ENCODE measurements at places on chromosomes 2 and 18.
A peak's percentile ranks its signal among the peaks of the same experiment; 100 is the strongest.

GRCh38 chr2:165958313-165958960 is 4.9 kb upstream of the TTC21B start:
- no peak for DNase-seq

GRCh38 chr18:78934551-78935225 is 44.9 kb upstream of the SALL3 start:
- DNase-seq, result no peak

GRCh38 chr2:201244829-201245228 is 15.5 kb upstream of the CASP8 start:
- no peak for DNase-seq

GRCh38 chr2:174789001-174789400 is 24.7 kb upstream of the CHRNA1 start:
- no peak for DNase-seq

DNA sequence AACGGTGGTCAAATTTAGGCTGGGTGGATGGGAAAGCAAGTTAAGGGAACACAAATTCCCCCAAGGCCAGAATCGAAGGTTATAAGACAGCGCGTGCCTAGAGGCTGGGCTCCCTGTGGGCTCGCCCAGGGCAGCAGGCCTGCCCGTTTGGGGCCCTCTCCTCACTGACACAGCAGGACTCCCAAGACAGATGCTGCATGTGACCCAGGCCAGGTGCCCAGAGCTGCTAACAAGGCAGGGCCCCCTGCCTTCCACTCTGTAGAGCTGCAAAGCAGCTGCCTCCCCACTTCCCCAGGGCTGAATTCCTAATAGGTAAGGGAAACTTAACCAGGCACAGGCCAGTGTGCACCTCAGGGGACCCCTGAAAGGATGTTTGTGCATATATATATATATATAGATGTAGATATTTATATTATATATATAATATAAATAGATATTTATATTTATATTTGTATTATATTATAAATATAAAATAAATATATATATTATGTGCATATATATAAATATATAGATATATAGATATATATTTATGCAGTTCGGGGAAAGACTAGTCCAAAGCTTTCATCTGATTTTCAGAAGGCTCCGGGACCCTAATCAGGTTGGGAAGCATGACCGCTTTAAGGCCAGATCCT is 43.7 kb downstream of the TMEM37 start:
- DNase-seq, result no peak

GRCh38 chr2:62461707-62462106 is 44.3 kb downstream of the TMEM17 start:
- no peak for DNase-seq

GRCh38 chr2:22487541-22487940 is 897.4 kb upstream of the KLHL29 start:
- DNase-seq, result no peak

GRCh38 chr2:199452991-199453379 is 4.8 kb downstream of the SATB2 start:
- DNase-seq, result no peak

DNA sequence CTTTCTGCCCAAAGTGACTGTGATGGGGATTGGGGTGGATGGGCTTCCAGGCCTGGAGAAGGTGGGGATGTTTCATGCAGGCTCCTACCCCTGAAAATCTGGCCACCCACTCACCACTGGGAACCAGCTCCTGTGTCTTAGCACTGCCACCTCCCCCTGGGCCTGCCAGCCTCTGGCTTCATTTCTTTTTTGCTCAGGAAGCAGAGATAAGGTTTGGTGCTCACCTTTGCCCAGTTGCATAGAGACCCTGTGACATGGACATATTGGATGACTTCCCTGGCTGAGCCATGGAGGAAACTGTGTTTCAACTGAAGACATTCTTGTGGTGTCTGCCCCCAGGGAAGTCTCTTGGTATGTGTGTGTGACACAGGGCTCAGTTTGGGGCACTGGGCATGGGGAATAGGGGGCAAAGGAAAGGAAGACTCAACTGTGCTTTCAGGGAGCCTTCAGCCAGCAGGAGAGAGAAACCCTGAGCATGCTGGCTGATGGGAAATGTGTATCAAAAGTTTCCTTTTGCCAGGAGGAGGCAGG is 16.7 kb downstream of the CTIF start:
- no peak for DNase-seq

DNA sequence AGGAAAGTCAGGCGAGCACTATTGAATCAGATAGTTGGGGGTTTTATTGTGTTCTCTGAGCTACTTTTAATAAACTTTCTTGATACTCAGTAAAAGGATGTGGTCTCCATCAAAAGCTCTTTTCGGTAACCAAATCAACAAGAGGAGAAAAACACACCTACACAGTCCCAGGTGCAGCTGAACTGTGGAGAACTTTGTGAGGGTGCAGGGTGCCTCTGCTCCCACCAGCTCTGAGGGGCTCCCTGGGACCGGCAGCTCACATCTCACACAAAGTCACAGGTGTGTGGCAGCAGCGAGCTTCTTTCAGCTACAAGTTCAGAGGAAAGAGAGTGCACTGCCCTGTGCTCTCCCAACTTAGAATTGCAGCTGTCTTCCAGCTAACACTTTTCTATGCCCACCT is 650.4 kb downstream of the RNF144A start:
- DNase-seq, result no peak

GRCh38 chr18:2656981-2657512 is 1.5 kb downstream of the SMCHD1 start:
- DNase-seq, result no peak

- no peak for DNase-seq
Measured at GRCh38 chr2:112164876-112165275, 26.7 kb downstream of the FBLN7 start.

DNA sequence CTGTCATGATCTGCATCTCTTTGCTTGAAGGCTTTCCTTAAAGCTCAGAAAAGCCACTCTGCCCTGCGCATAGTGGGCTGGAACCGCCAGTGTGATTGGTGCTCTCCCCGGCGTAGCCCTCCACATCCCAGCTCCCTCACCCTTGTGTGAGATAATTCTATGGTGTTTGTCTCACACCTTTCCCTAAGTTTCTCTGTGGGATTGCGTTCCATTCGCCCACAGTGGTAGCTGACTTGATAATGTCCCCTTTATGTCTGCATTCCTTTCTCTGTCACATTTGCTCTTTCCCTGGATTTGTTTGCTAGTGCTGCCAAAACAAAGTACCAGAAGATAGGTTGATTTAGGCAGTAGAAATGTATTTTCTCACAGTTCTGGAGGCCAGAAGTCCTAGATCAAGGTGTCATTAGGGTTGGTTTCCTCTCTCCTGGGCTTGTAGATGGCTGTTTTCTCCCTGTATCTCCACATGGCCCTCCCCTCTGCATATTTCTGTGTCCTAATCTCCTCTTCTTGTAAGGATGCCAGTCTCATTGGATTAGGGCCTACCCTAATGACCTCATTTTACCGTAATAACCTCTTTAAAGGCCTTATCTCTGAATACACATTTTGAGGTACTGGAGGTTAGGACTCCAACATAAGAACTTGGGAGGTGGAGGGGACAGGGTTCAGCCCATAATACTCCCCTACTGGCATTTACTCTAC is 7.4 kb upstream of the TMEM87B start:
- no peak for DNase-seq

- DNase-seq, result no peak
Measured at GRCh38 chr2:237878-238277, 26.0 kb downstream of the SH3YL1 start.

- peak; percentile 22 for DNase-seq
Measured at GRCh38 chr2:48946449-48947048, 191.0 kb upstream of the LHCGR start.

DNA sequence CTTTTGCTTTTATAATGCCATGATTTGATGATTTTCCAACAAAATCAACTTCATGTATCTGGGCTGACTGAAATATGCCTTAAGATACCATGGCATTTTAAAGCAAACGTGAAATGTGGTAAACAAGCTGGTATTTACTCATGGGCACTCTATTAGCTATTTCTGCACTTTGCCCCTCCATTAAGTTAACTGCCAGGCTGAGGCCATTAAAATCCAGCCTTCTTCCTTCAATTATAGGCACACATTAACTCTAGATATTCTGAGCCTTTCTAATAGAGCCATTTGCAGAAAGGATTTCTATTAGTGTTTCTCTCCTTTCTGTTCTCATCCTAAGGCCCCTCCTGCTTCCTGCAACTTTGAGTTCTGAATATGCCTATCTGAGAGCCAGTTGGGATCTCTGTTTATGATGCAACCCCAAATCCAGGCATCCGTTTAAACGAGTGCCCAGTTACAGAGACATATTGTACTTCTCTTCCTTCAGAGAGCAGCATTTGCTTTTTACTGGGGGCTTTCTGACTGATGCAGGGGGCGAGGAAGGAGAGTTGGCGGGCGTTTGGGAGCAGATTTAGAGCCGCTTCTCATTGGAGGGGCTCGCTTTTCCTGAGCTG is 1.6 kb upstream of the KCNJ3 start:
- no peak for DNase-seq

GRCh38 chr18:79624356-79625170 is 55.0 kb upstream of the CTDP1 start:
- no peak for DNase-seq

- DNase-seq, result peak; percentile 9
Measured at GRCh38 chr18:9025091-9025838, 77.2 kb upstream of the NDUFV2 start.
